Liver (tissue), 10 donors: ENCODE measurements at places on chromosomes 6 and 20.
A peak's percentile ranks its signal among the peaks of the same experiment; 100 is the strongest.

- DNase-seq, result no peak
Measured at GRCh38 chr6:40195428-40196134, 261.3 kb upstream of the MOCS1 start.

DNA sequence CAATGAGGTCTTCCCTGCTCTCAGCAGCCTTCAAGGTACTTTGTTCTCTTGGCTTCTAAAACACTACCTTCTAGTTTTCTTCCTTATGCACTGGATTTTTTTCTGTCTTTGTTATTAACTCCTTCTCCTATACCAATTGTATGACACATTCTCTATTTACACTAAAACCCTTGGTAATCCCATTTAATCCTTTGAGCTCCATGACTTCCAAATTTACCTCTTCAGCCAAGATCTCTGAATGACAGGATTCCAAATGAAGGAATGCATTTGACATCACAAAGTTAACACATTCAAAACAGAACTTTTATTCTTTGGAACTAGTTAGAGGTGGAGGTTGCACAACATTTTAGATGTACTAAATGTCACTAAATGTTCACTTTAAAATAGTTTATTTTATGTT is 86.6 kb upstream of the SAMD5 start:
- no peak for DNase-seq

- no peak for DNase-seq
Measured at GRCh38 chr6:90687775-90688380, 101.0 kb upstream of the MAP3K7 start.

DNA sequence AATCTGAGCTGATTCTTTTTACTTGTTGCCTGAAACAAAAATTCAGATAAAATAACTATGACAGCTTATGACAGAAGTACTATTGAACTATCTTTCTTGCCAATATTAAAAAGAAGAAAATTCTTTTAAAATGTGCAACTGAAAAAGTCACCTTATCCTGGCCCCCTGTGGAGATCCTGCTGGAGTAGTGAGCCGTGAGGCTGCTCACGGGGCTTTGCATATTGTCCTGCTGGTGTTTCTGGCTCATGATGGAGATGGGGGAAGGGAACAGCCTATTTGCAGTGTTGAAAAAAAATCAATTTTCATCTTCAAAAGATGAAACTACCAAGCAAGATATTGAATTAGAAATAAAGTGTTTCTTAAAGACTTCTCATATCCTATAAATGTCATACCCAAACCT is 216.0 kb downstream of the SAMD5 start:
- DNase-seq, result no peak

DNA sequence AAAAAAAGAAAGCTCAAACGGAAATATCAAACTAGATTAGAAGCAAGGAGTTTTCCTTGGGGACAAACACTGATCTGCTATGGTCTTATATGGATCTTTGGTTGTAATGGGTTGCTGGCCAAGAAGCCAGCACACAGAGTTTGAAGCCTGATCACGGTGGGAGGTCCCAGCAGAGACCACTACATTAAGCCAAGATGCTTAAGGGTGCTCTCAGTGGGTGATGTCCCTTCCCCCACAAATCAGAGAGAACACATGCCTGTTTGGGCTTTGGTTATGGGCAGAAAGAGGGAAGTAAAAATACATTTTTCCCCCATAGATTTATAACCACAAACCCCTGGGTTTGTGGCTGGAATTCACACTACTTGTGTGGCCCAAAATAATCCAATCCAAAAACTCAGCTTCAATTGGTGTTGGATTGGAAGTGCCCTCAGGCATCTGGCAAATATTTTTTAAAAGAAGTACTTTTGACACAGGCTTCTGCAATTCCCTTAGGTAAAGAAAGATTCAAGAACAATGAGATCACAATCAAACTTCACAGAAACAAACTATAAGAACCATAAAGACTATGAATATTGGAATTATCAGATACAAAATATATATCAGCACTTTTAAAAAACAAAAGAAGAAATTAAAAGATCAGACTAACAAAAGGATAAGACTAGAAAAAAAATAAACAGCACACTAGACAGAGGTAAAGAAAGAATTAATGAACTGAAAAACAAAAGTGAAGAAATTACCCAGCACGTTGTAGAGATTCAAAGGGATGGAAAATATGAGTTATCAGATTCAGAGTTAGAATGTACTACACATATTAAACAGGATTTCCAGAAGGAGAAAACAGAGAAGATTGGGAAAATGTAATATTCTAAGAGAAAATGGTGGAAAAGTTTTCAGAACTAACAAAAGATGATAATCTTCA is 44.7 kb downstream of the ESF1 start:
- DNase-seq, result no peak

DNA sequence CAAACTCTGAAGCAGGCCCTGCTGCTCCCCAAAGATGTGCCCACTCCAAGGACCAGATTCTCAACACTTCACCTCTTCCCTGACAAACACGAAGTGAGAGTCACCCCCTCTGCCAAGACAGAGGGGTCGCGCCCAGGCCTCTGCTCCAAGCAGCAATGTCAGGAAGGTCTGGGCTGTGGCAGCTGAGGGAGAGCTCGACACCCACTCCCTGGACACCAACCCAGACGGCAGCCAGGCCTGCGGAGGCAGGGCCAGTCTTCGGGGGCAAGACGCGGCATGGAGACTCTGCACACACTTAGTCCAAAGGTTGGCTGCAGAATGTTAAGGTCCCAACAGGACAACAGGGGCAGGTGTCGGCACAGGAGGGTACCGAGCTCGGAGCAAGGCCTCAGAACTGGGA is 144.2 kb downstream of the DLL1 start:
- no peak for DNase-seq

- no peak for DNase-seq
Measured at GRCh38 chr20:62977613-62978560, 25.4 kb downstream of the SLC17A9 start.

DNA sequence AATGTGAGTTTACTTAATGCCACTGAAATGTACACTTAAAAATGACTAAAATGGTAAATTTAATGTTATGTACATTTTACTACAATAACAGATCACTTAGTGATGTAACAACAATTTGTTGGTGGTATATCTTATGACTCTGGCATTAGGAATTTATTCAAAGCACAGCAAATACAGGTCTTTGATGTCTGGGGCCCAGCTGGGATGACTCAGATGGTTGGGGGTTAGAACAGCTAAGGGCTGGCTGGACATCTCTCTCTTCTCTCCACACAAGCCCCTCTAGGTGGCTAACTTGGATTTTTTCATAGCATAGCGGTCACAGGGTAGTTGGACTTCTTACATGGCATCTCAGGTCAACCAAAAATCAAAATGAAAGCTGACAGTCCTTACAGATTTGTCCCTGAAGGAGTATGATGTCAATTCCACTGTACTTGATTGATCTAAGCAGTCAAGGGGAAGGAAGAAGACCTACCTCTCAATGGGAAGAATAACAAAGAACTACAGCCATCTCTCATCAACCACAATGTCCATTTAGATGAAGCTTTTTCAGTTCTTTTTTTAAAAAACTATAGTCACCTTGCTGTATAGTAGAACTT is 37.5 kb upstream of the LCA5 start:
- DNase-seq, result no peak

DNA sequence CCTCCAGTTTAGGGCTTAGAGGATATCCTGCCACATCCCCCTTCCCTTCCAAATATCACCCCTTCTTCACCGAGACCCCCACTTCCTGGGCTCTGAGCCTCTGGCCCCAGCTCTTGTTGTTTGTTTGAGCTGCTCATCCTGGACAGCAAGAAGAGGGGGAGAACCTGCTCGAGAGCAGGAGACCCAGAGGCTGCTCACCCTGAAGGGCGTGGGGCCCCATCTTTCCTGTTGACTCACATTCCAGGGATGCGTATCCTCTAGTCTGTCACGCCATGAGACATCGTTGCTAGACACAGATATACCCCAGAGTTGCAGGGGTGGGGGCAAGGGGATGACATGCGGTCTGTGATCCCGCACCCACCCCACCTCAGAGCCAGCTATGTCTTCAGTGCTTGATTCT is 5.7 kb upstream of the TNXB start:
- DNase-seq, result no peak

DNA sequence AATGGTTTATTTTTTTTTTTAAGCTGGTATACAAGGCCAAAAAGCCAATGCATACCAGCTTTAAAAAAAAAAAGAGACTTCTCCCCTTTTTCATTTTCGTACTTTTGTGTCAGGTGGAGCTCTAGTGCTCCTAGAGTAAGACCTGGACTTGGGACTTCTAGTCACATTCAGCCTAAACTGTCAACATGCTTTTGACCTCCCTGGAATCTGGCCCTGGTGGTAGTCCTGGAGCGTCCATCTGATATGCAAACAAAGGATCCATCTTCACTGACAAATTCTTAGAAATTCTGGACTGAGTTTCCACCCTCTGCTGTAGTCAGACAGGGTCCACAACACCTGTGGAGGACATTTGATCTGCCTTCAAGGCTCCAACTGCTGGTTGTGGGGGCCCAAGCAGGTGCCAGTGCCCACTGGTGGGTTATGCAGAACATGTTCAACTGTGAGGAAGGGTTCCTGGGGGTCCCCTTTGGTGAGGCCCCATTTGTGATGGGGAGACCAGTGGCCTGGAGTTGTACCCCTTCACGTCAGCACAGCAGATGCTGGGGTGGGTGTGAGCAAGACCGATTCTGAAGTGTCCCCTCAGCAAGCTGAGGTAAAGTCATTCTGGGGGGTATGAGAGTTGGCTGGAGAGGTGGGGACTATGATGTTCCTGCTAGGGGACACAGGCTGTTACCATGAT is 12.6 kb upstream of the PCMTD2 start:
- DNase-seq, result no peak

GRCh38 chr6:112831022-112831421 is 483.9 kb downstream of the RFPL4B start:
- no peak for DNase-seq

- DNase-seq, result no peak
Measured at GRCh38 chr6:89711801-89712200, 73.3 kb upstream of the LYRM2 start.

GRCh38 chr20:18488301-18488700 is 8.7 kb downstream of the RBBP9 start:
- no peak for DNase-seq

DNA sequence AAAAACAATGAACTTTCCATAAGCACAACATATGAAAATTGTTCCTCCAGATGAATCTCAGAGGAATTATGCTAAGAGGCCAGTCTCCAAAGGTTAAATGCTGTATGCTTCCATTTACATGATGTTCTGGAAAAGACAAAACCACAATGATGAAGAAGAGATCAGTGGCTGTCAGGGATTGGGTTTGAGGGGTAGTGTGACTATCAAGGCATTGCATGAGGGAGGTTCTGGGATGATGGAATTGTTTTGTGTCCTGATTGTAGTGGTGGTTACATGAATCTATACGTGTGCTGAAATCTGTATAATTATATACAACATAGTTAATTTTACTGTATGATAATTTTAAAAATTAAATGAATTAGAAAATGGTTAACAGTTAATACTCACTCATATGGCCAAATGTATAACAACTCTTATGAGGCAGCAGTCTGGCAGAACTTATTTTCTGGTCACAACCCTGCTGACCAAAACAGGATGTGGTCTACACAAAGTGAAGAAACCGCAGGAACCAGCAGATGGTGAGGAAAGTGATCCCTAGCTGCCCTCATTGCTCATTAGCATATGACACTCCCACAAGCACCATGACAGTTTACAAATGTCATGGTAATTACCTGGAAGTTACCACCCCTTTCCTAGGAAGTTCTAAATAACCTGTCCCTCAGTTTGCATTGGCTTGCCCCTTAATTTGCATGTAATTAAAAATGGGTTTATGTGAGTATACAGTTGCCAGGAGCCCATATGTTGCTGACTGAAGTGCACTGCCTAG is 31.9 kb downstream of the NSFL1C start:
- peak; percentile 34 for DNase-seq

- DNase-seq, result no peak
Measured at GRCh38 chr6:514396-514978, 122.9 kb downstream of the IRF4 start.

DNA sequence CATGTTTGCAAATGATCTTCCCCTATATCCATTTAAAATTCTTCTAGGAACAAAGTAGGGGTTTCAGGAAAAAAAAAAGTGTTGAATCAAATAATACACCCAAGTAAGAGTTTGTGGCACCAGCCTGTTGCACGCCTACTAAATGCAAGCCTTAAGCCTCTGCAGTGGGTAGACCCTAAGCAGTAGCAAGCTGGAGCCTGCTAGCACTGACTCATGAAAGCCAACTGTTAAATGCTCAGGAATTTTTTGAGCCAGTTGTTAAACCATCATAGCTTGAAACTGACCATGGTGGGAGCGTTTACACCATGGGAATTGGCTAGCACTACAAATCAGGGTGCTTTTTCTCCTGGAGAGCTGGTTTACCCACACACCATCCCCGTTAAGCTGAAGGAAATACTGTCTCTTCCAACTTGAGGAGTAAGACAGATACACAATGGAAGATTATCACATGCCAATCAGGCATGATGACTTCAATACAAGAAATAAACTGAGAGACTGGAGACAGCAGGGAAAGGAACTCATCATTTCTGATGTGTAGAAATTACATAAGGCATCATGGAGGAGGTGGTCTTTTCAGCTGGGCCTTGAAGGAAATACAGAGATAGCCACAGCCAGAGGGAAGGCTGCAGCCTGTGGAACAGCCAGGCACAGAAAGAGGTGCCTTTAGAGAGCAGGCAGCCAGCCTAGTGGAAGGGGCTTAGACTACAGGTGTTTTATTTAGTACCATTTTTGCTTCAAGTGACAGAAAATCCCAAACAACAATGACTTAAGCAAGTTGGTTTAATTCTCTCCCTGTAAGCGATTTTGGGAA is 110.8 kb downstream of the SNX5 start:
- DNase-seq, result no peak

GRCh38 chr6:39792540-39793450 is 619 bp downstream of the DAAM2 start:
- DNase-seq, result no peak

- no peak for DNase-seq
Measured at GRCh38 chr6:47288267-47289090, 21.2 kb downstream of the TNFRSF21 start.

DNA sequence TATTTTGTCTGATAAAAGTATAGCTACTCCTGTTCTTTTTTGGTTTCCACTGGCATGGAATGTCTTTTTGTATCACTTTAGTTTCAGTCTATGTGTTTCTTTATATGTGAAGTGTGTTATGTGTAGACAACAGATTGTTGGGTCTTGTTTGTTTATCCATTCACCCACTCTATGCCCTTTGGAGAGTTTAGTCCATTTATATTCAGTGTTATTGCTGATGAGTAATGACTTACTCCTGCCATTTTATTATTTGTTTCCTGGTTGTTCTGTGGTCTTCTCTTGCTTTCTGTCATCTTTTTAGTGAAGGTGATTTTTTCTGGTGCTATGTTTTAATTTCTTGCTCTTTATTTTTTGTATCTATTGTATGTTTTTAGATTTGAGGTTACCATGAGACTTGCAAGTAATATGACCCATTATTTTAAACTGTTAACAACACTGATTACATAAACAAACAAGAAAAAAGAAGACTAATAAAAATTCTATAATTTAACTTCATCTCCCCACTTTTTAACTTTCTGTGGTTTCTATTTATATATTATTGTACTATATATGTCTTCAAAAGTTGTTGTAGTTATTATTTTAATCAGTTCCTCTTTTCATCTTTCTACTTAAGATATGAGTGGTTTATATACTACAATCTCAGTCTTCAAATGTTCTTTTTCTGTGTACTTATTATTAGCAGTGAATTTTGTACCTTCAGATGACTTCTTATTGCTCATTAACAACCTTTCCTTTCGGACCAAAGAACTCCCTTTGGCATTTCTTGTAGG is 323.4 kb downstream of the BTBD9 start:
- no peak for DNase-seq
